ENCODE measurements at places on chromosomes 12 and 14.

- DNase-seq = no peak
Measured at GRCh38 chr14:104423701-104424405, 155.7 kb upstream of the C14orf180 start.

- no peak for DNase-seq
Measured at GRCh38 chr12:111171345-111171744, 197.6 kb downstream of the PHETA1 start.

DNA sequence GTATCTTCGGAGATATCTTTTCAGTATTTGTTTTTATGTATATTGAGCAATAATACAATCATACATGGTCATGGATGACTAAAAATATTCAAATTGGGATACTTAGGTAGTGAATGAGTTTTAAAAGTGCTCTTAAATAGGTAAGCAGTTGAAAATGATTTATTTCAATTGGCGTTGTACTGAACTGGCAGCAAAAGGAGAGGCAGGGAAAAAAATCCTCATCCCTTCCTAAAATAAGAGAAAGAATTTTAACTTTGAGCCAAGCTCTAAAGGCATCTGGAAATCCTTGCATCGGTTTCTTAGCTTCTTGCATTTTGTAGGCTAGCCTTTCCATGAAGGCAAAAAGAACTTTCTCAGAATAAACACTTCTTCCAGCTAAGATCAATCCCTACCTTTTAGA, 125.2 kb downstream of the MGST1 start:
- no peak for DNase-seq

- no peak for DNase-seq
Measured at GRCh38 chr12:120474616-120474960, 5.0 kb upstream of the SRSF9 start.

DNA sequence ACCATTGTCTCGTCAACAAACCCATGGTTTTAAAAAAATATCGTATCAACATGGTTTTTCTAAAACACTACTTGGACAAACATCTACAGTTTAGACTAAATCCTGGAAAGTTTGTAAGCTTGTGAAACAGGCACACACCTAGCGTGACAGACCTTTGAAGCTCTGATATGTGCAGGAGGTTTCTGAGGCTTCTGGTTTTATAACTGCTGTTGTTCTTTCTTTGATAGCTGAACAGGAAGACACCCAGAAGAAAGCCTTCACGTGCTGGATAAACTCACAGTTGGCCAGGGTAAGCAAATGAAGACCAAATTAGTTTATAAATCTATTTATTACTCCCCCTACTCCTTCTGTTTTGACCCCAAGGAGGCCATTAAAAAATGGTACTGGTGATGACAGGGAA, 87.6 kb downstream of the SYNE2 start:
- DNase-seq = no peak

DNA sequence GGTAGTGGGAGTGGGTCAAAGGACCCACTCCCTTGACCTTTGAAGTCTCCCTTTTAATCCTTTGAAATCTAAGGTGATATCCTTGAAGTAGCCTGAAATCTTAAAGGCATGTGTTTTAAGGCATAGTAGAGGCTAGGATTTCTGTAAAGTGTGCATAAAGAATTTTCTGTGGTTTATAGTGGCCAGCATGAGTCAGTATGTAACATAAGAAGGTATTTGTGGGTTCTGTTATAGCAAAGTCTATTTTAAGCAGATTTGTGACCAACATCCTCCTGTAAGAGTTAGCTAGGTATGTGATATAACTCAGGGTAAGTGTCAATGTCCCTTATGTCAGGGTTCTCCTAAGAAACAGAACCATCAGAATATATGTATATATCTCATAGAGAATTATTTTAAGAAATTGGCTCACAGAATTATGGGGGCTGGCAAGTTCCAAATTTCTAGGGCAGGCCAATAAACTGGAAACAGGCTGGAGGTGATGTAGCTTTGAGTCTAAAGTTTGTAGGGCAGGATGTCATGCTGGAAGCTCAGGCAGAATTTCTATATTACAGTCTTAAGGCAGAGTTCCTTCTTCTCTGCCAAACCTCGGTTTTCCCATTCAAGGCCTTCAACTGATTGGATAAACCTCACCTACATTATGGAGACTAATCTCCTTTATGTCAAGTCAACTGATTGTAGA, 18.7 kb upstream of the EPYC start:
- DNase-seq = no peak

GRCh38 chr12:49086116-49086515, 8.5 kb downstream of the DHH start:
- no peak for DNase-seq

DNA sequence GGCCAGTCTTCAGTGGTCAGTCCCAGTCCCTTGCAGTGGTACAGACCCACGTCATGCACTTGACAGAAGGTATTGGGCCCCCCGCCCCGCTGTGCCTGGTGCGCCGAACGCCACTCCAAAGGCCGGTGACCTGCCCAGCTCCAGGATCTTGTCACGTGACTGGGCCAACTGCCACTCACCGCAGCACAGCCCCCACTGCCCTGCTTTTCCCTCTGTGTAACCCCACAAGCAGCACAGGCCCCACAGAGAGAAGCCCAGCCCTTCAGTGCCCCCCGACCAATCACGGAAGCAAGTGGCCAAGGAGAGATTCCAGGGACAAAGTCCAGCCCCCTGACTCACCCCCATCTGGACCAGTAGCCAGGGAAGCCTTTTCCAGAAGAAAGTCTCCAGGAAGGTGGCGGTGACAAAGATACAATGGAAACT, 498 bp downstream of the GPR132 start:
- no peak for DNase-seq

DNA sequence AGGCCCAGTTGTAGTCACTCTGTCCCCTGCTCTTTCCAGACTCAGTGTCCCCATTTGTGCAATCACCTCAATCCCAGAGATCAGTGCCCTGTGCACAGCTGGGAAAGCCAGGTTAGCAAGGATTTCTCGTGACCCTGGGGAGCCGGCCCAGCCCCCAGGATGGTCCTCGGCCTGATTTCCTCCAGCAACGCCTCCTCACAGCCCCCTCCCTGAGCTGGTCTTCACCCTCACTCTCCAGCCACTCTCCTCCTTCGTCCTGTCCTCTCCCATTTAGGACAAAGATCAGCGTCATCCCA, 194.8 kb upstream of the C14orf180 start:
- no peak for DNase-seq

DNA sequence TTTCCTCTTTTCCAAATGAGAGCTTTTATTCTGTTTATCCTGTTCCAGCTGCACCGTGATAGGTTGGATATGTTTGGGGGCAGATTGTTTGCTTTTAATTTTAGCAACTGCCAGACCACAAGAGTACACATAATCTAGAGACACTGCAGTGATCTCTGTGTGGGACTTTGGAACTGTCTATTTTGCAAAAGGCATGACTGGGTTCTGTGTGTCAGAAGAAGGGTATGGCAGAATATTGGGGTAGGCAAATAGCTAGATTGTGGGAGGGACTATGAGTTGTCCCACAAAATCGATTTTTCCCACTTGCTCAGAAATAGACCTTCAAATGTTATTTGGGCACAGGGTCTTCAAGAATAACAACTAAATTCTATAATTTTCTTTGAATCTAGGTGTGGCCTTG, 275.9 kb upstream of the KITLG start:
- DNase-seq = no peak

DNA sequence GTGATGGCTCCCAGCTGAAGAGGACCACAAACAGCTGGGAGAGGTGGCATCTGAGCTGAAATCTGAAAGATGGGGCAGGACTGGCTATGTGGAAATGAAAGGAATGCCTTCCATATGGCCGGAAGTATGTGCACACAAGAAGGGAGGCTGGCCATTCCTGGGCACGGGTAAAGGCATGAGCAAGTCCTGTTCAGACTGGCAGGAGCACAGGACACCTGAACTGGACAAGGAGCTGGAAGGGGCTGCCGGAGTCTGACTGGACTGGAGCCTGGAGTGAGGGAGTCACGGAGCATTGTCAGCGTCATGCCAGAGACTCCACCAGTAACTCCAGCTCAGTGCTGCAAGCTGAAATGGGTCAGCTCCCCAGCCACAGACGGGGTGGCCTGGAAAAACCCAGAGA, 11.9 kb upstream of the TC2N start:
- no peak for DNase-seq

- no peak for DNase-seq
Measured at GRCh38 chr14:100804138-100804537, 21.8 kb upstream of the MEG3 start.

- DNase-seq = no peak
Measured at GRCh38 chr14:71532790-71533189, 399.4 kb upstream of the RGS6 start.

All from NCI-H1930 (cell line).